Pancreas (tissue), 10 donors: ENCODE measurements at places on chromosomes 2 and 18.

- DNase-seq = no peak
These were observed 69.9 kb upstream of the L3MBTL4 start for GRCh38 chr18:6484659-6485058.

- DNase-seq = no peak
These were observed 145.8 kb upstream of the ACAA2 start for GRCh38 chr18:49959176-49959575.

GRCh38 chr18:76139844-76140243 lies 355.2 kb downstream of the ZNF516 start:
- DNase-seq = no peak

GRCh38 chr18:64110692-64111480 lies 38.0 kb downstream of the LINC00305 start:
- no peak for DNase-seq

DNA sequence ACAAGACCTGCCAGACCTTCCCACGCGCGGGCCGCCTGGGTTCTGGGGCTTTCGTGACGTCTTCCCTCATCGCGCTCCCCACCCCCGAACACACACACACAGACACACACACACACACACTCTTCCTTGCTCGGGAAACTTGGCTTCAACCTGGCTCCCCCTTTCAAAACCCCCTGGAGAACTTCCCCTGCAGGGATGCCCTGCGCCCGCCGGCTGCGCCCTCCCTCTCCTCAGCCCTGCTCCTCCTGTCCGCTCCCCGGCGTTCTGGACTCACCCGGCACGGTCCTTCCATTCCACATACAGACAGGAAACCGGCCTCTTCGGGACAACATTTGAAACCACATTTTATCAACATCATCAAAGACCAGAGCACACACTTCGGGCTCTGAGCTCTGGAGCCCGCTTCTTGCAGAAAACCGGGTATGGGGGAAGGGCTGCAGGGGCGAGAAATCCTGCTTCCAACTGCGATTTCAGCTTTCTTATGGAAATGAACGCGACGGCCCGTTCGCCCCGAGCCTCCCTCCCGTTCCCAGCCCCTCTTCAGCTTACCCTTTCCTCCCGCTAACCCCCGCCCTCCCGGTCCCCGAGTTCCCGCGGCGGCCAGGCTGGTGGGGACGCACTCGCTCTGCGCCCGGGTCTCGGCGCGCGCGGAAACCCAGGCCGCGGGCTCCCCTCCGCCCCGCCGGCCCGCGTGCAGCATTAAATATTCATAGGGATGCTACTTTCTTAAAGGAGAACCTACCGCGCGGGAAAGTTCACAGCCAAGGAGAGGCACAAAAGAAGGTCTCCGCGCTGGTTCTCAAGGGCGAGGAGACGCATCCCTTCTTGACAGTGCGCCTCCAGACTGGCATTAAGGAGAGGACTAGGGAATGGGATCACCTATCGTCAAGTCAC lies 18.3 kb downstream of the POU3F3 start:
- no peak for DNase-seq

DNA sequence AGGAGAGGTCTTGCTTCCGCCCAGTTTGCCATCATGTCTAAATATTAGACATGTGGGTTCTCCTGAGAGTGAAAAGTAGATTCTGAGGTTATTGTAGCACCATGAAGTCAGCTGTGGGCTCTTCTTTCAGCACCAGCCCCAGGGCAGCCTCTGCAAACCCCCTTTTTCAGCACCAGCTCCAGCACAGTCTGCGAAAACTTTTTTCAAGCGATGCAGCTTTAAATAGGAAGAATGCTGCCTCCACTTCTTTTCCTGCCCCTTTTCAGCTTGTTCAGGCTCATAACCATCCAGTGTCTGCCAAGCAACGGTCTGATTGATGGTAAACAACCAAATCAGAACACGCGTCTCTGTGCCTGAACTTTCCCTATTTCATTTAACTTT lies at the start of gene COL5A2:
Gene COL5A2, minus strand, starts transcription at position 192 of the 381 bp plus-strand sequence. Its CDS starts 157 bp downstream, at position 35.
- DNase-seq = peak; percentile 15

DNA sequence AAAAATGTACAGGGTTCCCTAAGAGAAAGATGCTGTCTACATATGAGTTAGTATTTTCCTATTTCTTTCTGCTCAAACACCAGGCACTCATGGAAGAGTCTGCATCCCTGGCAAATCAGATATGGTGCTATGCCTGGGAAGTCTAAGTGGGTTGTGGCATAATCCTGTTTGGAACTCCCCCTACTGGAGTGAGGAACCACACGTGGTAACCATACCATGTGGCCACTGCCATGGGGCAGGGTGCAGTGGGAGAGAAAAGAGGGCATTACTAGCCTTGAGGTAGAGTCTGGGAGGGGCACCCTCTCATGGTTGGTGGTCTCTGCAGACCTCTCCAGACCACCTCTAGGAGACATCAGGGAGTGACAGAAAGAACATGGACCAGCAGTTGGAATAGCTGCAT lies 257.9 kb upstream of the ATP5MC3 start:
- DNase-seq = no peak

- no peak for DNase-seq
These were observed 2166.7 kb upstream of the PIK3C3 start for GRCh38 chr18:39788383-39788782.

DNA sequence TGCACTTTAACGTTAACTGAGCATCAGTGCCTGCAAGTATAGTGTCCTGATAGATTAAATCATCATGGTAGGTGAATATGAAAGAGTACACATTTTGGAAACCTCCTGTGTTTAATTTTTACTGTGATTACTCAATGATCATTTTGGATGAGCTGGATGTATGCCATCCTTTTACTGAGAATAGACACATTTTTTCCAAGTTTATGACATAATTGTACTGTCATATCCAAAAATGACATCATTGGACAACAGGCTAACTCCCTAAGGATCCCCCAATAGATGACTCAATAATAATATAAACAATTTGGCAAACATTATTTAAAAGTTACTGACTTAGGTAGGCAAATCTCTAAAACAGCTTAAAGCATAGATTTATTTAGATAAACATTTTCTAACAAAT lies 410.8 kb upstream of the REG3G start:
- no peak for DNase-seq

- DNase-seq = no peak
These were observed 49.7 kb downstream of the SEPTIN10 start for GRCh38 chr2:109563980-109564550.
